SW 1271 (cell line): ENCODE measurements at places on chromosomes 11 and 22.

DNA sequence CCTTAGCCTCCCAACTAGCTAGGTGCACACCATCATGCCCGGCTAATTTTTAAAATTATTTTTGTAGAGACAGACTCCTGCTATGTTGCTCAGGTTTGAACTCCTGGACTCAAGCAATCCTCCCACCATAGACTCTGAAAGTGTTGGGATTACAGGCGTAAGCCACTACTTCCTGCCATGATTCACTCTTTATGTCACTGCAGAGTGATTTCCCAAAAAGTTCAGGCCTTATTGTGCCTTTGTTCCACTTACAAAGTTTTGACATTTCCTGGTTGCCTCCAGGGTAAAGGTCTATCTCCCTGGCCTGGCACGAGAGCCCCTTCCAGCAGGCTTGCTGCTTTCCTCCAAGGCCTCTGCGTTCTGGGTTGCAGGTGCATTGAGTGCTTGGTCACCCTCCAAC, 44.6 kb upstream of the RIC3 start:
- no peak for DNase-seq

DNA sequence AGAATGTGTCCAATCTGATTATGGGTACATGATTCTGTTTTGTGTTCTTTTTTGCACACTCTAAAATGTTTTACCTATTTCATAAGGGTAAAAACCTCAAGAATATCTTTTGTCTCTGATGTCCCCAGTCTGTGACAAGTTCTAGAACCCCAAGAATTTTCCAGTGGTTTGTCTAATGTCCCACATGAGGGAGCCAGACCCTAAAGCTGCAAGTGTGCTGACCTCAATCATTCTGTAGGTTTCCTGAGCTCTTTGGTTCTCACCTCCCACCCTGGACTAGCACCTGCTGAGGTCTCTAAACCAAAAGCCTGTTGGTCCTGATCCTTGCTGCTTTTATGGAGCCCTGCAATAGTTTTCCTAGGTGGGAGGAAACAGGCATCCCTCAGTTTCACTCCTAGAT, 149.8 kb upstream of the MPPED2 start:
- no peak for DNase-seq

DNA sequence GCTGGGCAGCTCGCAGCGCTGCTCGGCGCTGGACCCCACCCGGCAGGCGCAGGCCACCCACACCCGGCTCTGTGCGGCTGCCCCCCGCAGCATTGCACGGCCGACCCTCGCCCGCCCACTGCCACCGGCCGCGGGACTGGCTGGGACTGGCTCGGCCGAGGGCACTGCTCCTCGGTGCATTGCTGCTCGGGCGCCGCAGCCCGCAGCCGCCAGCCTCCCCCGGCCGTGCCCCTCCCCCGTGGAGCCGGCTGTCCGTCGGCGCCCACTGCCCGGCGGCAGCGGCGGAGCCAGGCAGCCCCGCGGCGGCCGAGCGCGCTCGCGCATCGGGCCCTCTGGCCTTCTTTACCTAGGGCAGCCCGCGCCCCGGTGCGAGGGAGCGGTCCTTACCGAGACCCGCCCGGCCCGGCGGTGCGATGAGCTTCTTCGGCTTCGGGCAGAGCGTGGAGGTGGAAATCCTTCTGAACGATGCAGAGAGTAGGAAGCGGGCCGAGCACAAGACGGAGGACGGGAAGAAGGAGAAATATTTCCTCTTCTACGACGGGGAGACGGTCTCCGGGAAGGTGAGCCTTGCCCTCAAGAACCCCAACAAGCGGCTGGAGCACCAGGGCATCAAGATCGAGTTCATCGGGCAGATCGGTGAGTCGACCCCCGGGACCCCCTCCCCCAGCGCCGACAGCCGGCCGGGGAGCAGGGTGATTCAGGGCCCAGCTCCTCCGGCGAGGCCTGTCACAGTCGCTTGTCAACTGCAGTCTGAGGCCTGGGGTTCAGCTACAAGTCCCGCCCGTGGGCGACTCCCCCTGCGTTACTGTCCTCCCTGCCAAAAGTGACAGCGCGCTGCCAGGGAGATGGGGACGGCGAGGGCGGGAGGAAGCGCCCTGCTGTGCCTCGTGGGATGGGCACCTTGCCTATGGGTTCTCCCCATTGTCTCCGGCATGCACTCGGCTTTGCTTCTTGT, 516 bp downstream of the VPS26B start:
- no peak for DNase-seq

DNA sequence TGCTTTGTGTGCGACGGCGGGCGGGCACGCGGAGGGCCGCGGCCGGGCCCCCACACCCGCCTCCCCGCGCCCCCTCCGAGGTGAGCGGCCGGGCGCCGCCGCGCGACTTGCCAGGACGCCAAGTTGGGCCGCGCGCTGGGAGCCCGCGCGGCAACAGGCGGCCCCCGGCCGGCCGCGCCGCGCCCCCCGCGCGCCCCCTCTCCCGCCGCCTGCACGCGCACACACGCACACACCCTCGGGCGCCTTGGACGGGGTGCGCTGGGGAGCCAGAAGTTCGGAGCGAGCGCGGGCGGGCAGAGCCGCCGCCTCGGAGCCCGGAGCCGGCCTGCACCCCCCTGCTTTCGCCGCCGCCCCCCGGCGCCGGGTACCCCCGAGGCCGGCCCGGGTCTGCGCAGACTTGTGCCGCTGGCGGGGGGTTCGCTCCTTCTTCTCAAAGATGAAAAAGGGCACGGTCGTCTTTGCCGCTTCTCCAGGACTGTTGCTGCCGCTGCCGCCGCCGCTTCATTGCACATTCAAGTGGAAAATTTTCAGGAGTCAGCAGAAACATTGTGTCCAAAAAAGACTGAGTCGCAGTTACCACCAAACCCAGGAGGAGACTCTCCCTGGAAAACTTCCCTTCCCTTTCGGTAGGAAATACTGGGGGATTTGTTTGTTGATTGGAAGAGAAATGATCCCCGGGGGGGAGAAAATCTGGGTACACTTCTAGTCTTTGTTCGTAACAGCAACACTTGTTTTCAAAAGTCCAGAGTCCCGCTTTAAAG, 895 bp downstream of the TEAD1 start:
- DNase-seq = no peak

DNA sequence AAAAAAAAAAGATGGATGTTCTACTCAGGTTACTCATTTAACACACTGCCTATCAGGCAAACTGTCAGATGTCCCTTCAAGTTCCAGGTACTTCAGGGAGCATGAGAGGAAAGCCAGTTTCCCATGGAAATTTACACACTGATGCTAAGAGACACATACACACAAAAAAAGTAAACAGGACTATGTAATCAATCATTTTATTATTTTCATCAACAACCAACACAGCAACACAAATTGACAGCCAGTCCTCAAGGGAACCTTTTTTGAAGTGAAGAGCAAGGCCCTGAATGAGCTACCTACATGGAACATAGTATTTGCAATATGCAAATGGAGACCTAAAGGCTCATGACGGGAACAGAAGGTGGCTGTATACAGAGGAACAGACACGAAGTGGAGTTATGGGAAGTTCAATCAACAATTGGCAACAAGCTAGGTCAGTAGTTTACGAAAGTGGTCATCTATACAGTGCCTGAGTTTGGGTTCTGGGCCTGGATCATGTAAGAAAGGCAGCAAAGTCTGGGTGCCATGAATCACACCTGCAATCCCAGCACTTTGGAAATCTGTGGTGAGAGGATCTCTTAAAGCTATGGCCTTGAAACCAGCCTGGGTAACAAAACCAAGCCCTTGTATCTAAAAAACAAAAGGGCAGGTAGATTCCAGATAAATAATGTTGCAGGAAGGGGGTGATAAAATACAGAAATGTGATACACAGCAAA, 12.6 kb upstream of the WDR74 start:
- DNase-seq = no peak

GRCh38 chr11:75667831-75668450, 897 bp downstream of the MAP6 start:
- no peak for DNase-seq

DNA sequence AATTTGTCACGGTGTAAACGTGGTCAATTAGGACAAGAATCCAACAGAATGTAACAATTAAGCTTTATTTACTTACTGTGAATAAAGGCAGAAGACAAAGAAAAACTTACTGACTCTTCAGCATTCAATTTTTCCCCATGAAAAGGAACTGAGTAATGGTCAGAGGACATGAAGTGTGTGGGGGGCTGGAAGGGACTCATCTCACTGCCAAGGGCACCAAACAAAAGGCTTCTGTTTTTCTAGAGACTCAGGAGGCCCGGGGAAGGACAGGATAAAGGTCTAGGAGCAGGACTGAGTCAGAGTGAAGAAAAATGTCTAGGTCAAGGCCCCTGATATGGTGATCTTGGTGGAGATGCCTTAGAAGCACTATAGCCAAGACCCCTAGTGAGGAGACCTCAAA, 564.2 kb upstream of the ANO5 start:
- no peak for DNase-seq

DNA sequence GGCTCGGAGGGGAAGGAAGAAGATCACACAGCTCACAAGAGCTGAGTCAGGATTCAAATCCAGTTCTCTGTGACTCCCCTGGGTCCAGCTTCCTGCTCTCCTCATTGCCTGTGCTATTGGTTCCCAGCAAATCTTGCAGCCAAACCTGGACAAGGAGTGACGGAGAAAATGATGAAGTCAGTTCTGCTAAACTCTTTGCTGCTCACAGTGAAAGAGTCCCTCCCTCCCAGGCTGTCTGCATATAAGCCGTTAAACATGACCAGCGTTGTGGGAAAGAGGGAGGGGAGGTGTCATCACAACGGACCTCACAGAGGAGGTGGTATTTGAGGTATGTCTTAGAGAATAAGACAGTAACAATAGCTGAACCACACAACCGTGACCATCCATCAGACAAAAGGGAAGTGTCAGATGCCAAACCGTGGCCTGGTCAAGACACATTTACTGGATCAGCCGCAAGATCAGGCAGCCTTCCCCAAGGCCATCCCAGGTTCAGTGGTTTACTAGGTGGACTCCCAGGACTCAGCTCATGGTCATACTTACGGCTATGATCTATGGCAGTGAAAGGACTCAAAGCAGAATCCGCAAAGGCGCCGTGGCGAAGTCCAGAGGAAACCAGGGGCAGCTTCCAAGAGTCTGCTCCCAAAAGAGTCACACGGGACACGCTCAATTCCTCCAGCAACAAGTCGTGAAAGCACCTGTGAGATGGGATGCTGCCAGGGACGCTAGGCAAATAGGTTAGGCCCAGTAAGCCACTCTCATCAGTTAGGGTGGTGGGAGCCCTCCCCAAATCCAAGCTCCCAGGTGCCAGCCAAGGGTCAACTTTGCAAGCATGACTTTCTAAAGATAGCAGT, 2.8 kb upstream of the CYTH4 start:
- DNase-seq = no peak

GRCh38 chr11:64060861-64061444, 25.2 kb downstream of the FLRT1 start:
- DNase-seq = no peak

DNA sequence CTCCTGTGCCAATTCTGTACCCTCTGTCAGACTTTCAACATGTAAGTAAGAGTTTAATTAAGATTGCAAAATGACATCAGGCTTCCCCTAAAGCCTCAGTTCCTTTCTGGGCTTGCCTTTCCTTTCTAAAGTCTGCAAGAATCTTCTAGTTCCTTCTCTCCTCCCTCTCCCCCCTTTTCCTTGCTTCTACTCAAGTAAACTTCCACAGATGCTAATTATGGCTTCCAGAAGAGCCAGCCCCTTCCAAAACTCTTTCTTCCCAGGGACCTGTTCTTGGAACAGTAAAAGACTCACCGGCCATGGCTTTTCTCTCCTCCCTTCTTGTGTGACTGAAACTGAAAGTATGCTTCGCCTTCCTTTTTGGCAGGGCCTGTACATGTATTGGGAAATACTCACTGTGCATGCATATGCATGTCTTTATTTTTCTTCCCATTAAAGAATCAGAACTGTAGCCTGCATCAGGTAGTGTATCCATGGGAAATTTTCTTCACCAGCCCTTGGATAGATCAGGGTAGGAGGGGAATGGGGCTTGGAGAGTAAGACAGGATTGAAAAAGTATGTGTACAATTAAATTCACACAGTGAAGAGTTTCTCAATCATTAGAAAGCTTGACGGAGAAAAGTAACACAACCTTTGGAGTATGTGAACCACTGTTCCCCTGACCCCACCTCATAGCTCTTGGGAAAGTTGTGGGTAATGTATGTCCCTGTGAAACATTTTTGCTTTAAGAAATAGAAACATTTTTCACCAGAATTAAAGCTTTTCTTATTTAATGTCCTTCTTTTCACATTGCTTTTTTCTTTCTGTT, at the start of gene CASP1:
Gene CASP1, minus strand, starts transcription at position 332 of the 808 bp plus-strand sequence. Its CDS starts 31 bp downstream, at position 301.
- no peak for DNase-seq

DNA sequence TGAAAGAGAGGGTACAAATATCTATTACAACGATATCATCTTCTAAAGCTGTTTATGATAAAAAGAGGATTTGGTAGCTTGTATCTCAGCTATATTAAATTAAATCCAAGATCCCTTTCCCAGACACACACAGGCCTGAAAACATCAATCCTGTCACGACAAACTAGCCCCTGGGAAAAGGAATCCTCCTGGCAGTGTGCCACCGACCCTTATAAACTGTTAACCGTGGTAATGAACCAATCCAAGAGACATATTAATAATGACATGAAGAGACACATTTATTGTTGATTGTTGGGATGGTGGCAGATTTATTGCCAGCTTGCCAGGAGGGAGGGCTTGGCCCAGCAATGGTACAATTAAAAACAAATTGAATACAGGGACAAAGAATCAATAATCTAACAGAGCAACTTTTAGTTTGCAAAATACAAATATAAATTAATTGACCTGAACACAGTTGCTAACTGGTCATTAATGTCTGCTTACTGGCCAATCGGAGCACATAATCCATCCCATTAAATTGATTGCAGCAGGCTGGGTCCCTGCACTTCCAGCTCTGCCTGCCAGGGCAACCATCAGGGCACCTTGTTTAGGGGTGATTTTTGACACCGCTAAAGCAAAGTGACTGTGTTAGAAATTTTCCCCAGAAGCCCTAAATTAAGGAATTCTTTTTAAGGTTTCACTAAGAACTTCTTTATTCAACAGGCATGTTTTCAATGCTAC, 887.6 kb downstream of the OPCML start:
- no peak for DNase-seq

- no peak for DNase-seq
Measured at GRCh38 chr11:16505481-16505880, 149.1 kb upstream of the SOX6 start.

DNA sequence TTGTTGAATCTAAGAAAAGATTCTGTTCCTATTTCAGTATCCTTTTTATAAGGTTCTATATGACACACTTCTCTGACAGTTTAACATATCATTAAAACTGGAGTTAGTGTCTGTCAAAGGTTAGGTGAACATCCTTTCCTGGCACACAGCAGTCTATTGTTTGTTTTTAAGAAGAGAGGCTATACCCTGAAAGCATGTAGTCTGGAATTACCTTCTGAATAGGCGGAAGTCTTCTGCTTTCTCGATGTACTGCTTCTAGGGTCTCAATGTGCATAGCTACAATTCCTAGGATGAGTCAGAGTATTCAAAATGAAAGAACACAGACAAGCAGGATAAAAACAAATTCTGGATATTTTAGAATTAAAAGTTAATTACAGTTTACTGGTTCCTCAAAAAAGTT, 188.6 kb downstream of the SWAP70 start:
- no peak for DNase-seq

GRCh38 chr11:83945976-83946375, 659.8 kb upstream of the CCDC90B start:
- no peak for DNase-seq
